ENCODE measurements at places on chromosomes 7 and 10.

DNA sequence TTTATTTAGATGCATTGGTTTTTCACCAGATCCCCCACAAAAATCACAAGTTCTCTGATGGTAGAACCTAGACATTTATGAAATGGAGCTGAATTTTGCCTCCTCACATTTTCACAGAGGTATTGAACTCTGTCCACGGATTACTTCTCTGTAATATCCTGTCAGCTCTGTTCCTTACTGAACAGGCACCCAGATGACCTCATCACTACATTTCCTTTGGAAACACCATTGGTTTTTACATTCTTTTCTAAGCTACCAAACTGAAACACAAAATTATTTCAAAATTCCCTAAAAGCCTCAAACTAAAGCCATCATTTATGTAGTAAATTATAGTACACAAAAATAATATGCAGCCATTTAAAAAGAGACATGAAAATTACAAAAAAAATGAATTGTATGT lies 98.3 kb upstream of the KCNIP2 start:
- DNase-seq, result no peak

- no peak for DNase-seq
Measured at GRCh38 chr10:77158666-77159065, 478.9 kb downstream of the KCNMA1 start.

GRCh38 chr7:116509982-116510579 lies 10.5 kb downstream of the CAV2 start:
- DNase-seq, result no peak

DNA sequence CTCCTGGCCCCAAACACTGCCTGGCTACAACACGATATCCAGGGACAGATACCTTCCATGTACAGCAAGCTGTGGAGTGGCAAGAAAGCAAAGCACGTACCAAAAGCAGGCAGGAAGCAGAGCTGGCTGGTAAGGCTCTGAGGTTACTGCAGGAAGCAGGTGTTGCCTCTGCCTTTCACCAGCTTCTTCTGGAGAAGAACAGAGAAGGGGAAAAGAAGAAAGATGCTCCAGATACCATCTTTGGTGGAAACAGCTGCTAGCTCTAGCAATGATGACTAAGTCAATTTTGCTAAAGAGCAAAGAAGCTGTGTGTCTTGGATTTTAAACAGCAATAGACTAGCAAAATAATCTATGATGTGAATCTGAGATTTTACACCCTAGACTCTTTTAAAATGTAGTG lies 34.9 kb upstream of the PRSS1 start:
- DNase-seq, result no peak

Data from posterior cingulate gyrus (tissue), 11 donors.